ENCODE measurements at places on chromosomes 2 and 18.

GRCh38 chr2:219772103-219772635, 144.7 kb downstream of the SLC4A3 start:
- no peak for DNase-seq

GRCh38 chr18:11553098-11553940, 56.1 kb upstream of the SLC35G4 start:
- no peak for DNase-seq

GRCh38 chr2:7026742-7027141, 109.5 kb downstream of the RNF144A start:
- no peak for DNase-seq

DNA sequence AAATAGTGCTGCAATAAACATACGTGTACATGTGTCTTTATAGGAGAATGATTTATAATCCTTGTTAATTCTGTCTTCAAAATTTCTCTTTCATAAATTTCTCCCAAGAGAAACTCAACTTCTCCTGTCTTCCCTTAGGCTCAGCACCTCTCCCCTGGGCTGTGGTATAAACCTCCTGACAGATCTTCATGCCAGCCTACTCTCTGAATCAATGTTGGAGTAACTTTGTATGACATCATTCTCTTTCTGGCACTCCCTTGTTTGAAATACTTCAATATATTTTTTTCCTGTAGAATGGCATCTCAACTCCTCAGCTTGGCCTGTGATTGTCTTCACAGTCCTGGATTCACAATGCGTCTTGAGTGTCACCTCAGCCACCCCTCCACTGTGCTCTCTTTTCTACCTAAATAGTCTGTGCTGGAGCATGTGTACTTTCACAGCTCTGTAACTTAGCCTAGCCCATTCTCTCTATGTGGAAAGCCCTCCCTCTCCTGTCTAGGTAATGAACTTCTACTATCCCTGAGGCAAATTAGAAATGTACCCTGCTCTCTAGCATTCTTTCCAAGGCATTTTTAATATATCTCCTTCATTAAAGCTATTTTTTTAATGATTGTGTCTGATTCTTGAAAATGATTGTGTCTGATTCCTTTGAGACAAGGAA, 649.9 kb upstream of the FANCL start:
- DNase-seq, result no peak

DNA sequence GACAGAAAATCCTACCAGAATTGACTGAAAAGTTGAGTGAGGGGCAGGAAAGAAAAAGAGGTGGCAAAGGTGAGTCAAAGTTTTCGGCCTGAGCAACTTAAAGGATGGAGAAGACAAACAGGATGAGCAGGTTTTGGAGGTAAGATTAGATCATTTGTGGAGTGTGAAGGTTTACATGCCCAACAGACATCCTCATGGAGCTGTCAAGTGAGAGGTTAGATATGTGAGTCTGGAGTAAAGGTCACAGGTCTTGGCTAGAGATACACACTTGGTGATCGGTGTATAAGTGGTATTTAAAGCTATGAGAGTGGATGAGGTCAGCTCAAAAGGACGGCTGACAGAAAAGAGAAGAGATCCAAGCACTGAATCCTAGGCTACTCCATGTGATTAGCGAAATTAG, 11.1 kb upstream of the MYL12A start:
- no peak for DNase-seq
